ENCODE measurements at places on chromosomes 12 and 14.
A peak's percentile ranks its signal among the peaks of the same experiment; 100 is the strongest.

- DNase-seq, result no peak
Observed at GRCh38 chr12:109946913-109947312, 46.8 kb downstream of the TCHP start.

GRCh38 chr12:6265038-6265405 is 45.5 kb upstream of the PLEKHG6 start:
- no peak for DNase-seq

DNA sequence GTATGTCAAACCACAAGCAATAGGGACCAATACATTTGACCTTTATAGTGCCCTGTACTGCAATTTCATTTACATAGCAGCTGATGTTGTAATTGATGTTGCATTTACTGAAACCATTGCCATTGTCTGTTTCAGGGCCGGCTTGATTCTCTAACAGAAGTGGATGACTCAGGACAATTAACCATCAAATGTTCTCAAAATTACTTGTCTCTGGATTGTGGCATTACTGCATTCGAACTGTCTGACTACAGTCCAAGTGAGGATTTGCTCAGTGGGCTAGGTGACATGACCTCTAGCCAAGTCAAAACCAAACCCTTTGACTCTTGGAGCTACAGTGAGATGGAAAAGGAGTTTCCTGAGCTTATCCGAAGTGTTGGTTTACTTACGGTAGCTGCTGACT is 216.0 kb downstream of the AKAP6 start:
- DNase-seq, result no peak

- DNase-seq, result no peak
Observed at GRCh38 chr12:47781479-47782371, 8.7 kb downstream of the SLC48A1 start.

DNA sequence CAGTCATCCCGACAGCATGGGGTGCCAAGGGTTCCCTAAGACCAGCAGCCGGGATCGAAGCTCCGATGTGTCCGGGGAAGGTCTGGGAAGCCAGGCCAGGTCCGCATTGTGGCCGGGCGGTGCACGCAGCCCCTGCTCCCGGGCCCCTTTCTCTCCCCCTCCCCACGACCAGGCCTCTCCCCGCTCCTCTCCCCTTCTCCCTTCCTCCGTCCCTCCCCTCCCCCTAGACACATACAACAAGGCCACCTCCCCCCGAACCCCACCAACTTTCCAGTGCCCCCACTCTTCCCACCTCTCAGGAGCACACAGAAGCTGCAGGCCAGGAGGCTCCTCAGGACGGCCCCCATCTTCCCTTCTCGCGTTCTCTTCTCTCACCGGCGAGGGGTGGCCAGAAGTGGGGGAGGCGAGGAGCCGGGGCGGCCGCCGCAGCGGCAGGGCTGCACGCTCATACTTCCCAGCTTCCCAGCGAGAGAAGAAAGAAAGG is 413 bp downstream of the LRP6 start:
- no peak for DNase-seq

GRCh38 chr12:101642115-101643067 is 47.6 kb downstream of the MYBPC1 start:
- peak; percentile 19 for DNase-seq

GRCh38 chr12:6928022-6928702 is 403 bp downstream of the ATN1 start:
- no peak for DNase-seq

- no peak for DNase-seq
Observed at GRCh38 chr12:6553051-6553868, 2.6 kb downstream of the IFFO1 start.

GRCh38 chr12:8577879-8578278 is 34.8 kb downstream of the AICDA start:
- no peak for DNase-seq

GRCh38 chr14:88521818-88522217 is 33.0 kb downstream of the PTPN21 start:
- no peak for DNase-seq

GRCh38 chr14:47040550-47040949 is 389.0 kb upstream of the RPL10L start:
- DNase-seq, result no peak
